ENCODE measurements at places on chromosomes 1 and 21. TPM values are rescaled to one million over a fixed set of nuclear protein-coding genes. Genes with fewer than 3 reads are reported as not detected.

IFI16 gene
- 150 TPM for total RNA-seq

CD164L2 gene
- not detected for total RNA-seq

FAM163A gene
- not detected for total RNA-seq

VWA1 gene
- 5.0 TPM for total RNA-seq

HTR6 gene
- total RNA-seq = under 0.01 TPM

C1orf21 gene
- 17.3 TPM for total RNA-seq

CYP4A11 gene
- not detected for total RNA-seq

MRPL9 gene
- 105 TPM for total RNA-seq

HLX gene
- total RNA-seq = 8.5 TPM

CEP350 gene
- total RNA-seq = 42.5 TPM

PGLYRP3 gene
- total RNA-seq = not detected

RNU1-3 gene
- under 0.01 TPM for total RNA-seq

CASQ1 gene
- total RNA-seq = not detected

ERG gene
- total RNA-seq = 170 TPM

SLC9A1 gene
- 12.7 TPM for total RNA-seq

ZFP69 gene
- total RNA-seq = 2.0 TPM

OR2T33 gene
- not detected for total RNA-seq

IRF6 gene
- 2.9 TPM for total RNA-seq

NR0B2 gene
- not detected for total RNA-seq

VAV3 gene
- 18.6 TPM for total RNA-seq

SLC6A9 gene
- 0.65 TPM for total RNA-seq

Measured in vein endothelial cell (primary cell).